ENCODE measurements at places on chromosomes 5 and 9.

DNA sequence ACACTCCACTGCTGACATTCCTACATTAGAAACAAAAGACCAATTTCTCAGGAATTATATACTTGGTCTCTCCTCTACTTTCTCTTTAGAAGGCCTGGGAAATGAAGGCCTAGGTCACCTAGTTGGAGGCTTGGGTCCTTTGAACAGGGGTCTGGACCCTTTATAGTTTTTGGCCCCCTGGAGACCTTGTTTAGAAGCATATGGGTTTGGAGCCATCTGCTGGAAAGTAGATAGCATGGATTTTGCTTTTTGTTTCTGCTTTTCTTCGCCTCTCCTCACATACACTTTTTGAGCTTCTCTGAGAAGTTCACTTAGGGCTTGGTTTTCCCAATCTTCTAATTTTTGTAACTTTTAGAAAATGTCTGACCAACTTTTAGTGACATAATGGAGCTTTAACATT, 67.1 kb upstream of the CDK20 start:
- DNase-seq: no peak

DNA sequence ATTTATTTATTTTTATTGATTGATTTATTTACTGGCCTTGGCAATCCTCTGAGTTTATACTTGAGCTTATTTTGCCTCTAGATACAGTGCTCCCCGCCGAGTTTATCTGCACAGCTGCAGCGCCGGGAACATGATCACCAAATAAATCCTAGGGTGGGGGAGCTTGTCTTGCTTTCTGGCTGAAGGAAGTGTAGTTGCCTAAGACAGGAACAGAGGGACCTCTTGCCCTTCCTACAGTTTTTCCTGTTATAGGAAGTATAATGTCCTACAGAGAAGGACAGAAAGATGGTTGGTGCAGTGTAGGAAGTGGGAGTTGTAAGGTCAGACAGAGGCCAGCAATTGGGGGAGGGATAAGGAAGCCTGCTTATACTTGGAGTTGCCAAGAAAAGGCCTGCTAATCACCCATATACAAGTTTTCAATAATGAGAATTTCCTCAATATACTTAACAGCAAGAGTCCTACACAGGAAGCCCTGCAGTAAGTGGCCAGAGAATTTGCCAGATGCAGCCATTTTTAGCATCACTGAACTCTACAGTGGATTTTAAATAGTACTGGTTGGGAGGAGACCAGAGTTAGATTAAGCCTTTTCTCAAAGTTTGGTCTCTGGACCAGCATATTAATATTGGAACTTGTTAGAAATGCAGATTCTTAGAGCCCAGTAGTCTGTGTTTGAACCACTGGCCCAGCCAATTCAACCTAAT, 7.7 kb downstream of the AOPEP start:
- no peak for DNase-seq

DNA sequence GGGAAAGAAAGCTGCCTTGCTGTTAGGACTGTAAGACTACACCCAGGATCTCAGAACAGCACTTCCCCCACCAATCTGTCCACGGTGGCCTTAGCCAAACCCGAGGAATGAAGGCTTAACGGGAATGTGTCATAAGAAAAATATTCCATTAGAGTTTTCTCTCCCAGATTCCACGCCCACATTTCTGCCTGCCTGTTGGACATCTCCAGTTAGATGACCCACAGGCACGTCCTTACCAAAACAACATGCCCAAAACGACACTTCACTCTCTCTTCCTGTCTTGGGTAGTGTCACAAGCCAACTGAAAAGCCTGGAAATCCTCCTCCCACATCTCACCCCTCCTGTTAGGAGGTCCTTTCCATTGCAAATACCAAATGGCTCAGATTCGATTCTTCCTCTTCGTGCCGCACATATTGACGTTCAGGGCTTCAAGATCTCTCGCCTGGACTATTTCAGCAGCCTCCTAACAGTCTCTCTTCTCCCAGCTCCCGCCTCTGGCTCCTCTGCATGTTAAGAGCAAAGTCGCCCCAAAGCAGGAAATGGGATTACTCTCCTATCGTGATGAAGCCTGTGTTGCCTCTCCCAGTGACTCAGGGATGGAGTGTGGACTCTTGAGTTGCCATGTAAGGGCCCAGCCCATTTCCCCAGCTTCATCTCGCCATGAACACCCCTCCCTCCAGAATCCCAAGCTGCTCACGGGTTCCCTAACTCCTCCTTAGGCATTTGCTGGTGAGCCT, 159.3 kb downstream of the NR3C1 start:
- DNase-seq: no peak

DNA sequence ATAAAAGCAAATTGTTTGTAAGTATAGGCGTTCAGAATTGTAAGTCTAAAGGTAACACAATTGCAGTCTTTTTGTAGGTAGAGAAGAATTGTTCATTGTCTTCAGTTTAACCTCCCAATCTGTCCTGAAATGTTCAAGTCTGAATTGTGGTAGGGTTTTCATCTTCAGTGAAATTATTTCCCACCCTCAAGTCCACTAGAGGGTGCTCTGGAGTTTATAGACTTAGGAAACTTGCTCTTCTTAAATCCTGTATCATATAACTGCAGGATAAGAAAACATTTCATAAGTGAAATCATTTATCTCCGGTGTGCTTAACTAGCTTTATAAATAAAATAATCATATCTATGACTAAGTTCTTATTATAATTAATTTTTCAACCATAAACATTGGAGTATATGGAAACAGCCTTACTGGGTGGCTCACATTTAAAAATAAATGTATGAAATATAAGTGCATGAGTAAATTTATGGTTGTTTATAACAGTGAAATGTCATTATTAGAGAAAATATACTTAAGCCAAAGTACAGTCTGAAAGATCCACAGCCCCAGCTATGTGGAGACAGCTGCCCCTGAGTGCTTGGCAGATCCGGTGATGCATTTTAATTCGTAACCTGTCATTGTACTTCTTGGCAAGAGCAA, 182.4 kb upstream of the OTULINL start:
- no peak for DNase-seq

DNA sequence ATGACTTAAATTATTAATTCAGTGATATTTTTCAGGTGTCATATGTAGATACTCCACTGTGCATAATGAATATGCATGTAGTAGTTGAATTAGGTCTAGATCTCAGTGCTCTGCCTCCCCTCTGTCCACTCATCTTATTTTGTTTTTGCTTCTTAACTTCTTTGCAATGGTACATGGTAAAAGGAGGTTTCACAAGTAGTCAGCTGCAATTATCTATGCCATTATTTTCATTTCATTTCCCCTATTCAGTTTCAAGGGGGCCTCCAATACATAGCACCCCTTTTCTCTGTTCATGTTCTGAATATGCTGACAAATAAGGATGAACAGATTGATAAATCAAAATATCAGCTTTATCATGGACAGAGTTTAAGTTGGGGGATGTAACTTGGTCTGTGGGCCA, 511.6 kb upstream of the ZNF608 start:
- DNase-seq: no peak

GRCh38 chr5:91219803-91220371, 163.2 kb downstream of the ARRDC3 start:
- peak; percentile 1 for DNase-seq

DNA sequence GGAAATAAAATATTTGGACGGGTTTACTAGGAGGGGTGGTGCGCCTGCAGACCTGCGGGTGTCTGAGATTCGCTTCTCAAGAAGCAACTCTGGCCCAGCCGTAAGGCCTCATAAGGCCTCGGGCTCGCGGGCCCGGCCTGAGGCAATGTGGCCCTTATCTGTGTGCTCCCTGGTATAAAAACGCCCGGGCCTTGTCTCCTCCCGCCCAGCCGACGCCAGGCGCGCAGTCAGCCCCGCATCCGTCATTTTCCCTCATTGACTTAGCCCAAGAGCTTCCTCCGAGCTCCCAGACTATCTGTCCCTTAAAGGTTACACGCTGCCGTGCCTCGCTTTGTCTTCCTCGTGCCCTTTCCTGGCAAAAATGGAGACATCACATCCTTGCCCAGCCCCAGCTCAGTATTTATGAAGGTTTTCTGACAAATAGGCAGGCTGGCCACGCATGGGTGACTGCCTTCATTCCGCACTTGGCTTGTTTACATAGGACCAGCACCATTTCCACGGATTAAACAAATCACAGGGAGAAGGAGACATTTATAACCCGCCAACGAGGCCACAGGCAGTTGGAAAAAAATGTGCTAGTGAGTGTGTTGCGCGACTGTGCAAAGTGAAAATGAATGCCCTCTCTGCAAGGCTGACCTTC, 74.5 kb upstream of the TBCA start:
- peak; percentile 12 for DNase-seq

DNA sequence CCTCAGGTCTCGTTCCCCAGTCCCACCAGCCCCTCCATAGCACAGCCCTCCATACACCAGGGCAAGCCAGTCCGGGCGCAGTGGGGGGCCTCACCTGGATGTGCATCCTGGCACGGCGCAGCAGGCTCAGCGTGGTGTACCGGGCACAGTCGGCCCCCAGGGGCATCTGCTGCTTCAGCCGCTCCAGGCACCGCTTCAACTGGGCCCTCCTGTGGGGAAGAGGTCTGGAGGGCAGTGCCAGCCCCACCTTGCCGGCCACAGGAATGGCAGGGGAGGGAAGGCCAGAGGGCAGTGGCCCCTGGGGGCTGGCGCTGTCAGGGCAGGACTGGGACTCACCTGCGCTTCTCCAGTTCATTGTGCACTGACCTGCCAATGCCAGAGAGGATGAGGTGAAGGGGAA, 1.4 kb downstream of the MXD3 start:
- DNase-seq: no peak

DNA sequence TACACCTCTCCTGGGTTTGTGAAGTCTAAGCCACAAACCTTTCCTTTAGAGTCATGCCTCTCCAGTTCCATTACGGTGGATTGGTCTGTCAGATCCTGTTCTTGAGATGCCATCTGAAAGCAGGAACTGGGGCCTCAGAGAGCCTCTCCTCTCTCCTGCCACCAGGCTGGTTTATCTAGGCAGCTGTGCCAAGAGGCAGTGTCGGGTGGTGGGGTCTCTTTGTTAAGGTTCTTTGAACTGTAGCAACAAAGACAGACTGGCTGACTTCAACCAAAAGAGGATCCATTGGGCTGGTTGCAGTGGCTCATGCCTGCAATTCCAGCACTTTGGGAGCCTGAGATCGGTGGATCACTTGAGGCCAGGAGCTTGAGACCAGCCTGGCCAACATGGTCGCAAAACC, 66.0 kb upstream of the ANGPTL2 start:
- no peak for DNase-seq

- no peak for DNase-seq
Measured at GRCh38 chr5:178468196-178468685, 122.0 kb downstream of the COL23A1 start.

DNA sequence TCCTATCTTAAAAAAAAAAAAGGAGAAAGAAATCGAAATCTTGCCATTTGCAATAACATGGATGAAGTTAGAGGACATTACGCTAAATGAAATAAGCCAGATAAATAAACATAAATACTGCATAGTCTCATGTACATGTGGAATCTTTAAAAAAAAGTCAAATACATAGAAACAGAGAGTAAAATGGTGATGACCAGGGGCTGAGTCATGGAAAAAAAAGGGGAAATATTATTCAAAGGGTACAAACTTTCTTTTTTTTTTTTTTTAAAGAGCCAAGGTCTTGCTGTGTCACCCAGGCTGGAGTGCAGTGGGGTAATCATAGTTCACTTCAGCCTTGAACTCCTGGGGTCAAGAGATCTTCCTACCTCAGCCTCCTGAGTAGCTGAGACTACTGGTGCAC, 310.1 kb downstream of the ZNF608 start:
- no peak for DNase-seq

DNA sequence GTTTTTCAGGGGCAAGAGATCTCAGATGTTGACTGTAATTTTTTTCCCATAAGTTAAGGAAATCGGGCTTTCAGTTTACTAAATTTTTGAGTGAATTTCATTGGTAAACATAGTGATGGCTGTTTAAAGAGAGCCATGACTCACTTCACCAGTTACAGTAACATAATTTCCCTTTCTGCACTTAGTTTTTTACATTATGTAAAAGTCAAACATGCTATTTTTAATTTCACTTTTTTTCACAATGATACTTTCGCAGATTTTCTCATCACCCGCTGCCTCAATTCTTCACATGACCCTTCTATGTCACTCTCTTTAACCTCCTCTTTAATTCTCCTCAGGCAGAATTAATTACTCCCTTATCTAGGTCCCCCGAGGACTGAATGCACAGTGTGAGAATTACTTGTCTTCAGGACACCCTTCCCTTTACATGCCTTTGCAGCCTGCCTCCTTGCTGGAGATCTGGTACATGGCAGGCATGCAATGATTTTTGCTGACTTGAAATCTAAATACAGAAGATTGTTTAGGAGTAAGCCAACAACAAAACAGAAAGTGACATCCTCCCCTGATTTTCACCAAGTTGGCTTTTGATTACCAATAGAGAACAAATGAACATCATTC, 217.5 kb upstream of the S1PR3 start:
- no peak for DNase-seq

- DNase-seq: no peak
Measured at GRCh38 chr5:158660726-158661125, 439.0 kb downstream of the EBF1 start.

- DNase-seq: no peak
Measured at GRCh38 chr9:10041726-10042229, 571.0 kb downstream of the PTPRD start.

DNA sequence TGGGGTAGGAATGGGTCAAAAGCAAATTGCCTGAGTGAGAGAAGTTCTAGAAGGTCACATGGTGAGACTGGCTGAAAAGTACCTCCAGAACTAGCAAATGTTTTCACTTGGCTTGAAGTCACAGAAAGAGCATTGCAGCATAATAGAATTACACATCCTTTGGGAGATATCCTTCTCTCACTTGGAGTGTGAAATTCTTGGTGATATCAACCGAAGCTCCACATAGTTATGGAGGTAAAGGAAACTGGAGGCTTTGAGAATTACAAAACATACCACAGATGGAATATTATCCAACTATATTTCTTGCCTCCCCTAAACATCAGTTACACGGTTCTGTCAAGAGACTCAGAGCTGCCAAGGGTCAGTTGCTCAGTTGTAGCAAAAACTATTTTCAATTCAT, 182.4 kb downstream of the SEMA5A start:
- DNase-seq: no peak

DNA sequence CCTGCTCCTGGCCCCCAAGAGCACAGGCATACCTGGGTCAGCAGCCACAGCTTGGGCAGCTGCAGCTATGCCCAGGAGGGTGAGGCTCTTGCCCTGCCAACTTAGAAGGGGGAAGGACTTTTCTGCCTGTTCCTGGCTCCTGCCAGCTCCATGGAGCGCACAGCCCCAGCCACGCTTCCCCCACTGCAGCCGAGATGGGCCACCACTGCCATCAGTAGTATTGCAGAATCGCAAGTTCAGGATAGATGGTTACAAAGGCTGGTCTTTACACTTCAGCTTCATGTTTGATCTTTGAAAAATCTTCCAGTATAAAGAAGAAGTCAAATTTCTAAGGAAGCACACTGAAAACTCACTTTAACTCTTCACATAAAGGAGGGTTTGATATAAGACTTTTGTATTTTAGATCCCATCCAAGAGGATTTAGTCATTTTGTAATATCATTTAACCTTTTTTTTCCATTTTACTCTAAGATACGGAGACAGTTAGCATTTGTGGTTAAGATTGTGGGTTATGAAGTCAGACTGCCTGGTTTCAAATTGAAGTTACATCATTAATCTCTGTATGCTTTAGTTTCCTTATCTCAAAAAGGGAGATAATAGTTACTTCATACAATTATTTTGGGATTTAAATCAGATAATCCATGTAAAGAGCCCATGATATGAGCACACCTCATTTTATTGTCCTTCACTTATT, 81.8 kb downstream of the NLN start:
- DNase-seq: no peak

- no peak for DNase-seq
Measured at GRCh38 chr5:112346411-112347044, 72.5 kb downstream of the EPB41L4A start.

All from NCI-H526 (cell line).